ENCODE measurements at places on chromosomes 11 and 22. TPM values are rescaled to one million over a fixed set of nuclear protein-coding genes. Genes with fewer than 3 reads are reported as not detected.

Gene CRYBA4
- not detected for total RNA-seq

Gene RPL27A
- 741 TPM for total RNA-seq

DNA sequence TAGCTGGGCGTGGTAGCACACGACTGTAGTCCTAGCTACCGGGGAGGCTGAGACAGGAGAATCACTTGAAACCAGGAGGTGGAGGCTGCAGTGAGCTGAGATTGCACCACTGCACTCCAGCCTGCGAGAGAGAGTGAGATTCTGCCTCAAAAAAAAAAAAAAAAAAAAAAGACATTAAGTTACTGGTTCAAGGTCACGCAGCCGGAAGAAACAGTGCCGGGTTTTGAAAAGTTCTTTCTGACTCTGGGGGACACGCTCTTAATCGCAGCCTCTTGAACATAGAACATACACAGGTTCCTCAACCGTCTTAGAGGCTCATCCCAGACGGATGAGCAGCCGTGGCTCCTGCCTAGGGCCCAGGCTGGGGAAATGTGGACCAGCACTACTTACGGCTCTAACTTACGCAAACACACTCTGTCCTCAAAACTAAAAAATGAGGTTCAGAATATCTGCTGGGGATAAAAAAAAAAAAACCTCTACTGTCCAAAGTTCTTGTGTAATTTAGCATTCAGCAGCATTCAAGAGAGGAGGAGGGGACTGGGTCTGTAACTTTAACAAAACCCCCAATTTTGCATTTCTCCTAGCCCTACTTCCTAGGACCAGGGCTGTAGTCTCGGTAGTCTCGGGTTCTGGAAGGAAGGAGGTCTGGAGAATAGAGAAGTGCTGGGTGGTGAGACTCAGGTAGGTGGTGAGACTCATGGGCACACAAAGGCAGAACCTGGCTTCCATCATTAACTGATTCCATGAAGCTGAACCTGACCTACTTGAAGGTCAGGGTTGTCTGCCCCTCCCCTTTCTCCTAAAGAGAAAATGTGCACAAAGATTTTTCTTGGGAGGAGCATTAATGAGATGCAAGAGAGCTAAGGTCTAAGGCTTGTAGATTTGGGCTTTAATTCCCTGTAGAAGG lies 6.0 kb downstream of the SPTBN2 start:
- H3K36me3 ChIP-seq, result no peaks in the 10 kb centered on the region
- H3K4me3 ChIP-seq, result no peak overlapping the region
- H3K4me1 ChIP-seq, result no peaks in the 10 kb centered on the region
- H3K27ac ChIP-seq, result no peak overlapping the region
- no peak for DNase-seq

DNA sequence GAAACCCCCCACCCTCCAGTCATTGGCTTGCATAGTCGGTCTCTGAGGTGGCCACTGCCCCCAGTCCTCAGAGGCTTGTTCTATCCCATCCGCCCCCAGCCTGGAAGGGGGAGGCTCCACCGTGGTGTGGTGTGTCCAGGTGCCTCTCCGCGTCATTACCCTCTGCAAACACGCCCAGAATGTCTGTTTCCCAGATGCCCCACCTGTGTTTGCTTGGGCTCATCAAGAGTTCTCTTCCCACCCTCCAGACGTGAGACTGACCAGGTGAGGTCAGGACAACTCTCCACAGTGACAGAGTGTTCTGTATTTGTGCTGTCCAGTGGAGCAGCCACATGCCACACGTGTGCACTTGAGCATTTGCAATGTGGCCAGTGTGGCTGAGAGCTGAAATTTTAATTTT lies 24.9 kb downstream of the LRRC10B start:
- H3K27me3 ChIP-seq, result no peaks in the 10 kb centered on the region
- no peaks in the 10 kb centered on the region for H3K36me3 ChIP-seq
- no peak overlapping the region for H3K27ac ChIP-seq
- no peak for DNase-seq
